ENCODE measurements at places on chromosomes 6 and 20.

GRCh38 chr6:124420116-124420840 is 542.0 kb upstream of the RNF217 start:
- DNase-seq = no peak

- DNase-seq = no peak
Observed at GRCh38 chr20:37288091-37288490, 1.4 kb upstream of the MANBAL start.

- DNase-seq = no peak
Observed at GRCh38 chr20:62119591-62120364, 2.5 kb upstream of the LSM14B start.

DNA sequence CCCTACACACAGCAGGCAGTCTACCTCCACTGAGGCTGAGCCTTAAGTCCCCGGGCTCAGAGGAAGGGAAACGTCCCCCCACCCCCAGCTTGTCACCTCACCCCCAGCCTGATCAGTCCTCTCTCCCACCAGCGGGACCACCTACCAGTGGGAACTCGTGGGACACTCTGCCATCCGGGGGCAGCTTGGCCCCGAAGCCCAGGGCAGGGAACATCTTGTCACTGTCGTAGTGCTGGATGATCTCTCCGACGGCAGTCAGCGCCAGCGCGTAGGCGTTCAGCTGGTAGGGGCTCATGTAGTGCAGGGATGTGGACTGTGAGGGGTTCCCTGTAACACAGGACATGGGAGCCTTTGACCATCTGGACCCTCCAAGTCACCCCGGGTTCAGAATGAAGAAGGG is 48.6 kb downstream of the RAB44 start:
- DNase-seq = no peak

Measured in RCC 7860 (cell line).